Endothelial cell (in vitro differentiated cells): ENCODE measurements at places on chromosomes 2 and 18.
A peak's percentile ranks its signal among the peaks of the same experiment; 100 is the strongest.

DNA sequence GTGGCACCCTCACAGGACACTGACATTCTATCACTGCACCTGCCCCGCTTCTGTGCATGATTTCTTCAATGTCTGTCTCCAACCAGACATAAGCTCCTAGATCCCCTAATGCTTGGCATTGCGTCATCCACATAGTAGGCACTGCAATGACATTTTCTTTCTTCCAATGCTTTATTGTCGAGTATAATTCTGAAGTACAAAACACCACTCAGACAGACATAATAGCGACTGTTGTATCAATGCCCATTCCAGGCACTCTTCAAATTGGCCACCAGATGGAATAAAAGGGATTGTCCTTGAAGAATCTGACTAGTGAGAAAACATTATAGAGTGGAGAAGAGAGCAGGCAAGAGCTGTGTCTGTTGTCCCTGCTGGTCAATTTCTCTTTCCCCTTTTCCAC, 89.0 kb downstream of the LPIN1 start:
- DNase-seq = no peak

DNA sequence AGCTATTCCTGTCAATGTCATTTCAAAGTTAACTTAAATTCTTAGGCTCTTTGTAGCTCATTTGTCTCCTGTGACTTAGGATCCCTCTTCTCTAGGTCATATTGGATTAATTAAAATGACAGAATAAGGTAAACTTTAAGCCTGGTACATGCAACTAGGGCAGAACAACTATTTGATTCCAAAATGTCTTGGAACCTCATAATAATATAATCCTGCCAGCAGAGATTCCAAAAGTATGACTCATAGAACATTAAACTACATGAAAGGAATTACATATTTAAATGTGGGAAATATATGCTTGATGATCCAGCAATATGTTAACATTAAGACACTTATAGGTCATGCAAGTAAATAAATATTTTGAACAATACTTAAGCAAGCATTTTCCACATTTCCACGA, 63.3 kb downstream of the COL3A1 start:
- no peak for DNase-seq

- DNase-seq = no peak
Measured at GRCh38 chr2:134365356-134365755, 111.5 kb downstream of the MGAT5 start.

GRCh38 chr2:241560883-241561474, 2.4 kb downstream of the BOK start:
- DNase-seq = no peak

GRCh38 chr2:63734510-63734909, 107.2 kb upstream of the UGP2 start:
- no peak for DNase-seq

GRCh38 chr2:19895535-19895934, 6.2 kb downstream of the TTC32 start:
- no peak for DNase-seq

DNA sequence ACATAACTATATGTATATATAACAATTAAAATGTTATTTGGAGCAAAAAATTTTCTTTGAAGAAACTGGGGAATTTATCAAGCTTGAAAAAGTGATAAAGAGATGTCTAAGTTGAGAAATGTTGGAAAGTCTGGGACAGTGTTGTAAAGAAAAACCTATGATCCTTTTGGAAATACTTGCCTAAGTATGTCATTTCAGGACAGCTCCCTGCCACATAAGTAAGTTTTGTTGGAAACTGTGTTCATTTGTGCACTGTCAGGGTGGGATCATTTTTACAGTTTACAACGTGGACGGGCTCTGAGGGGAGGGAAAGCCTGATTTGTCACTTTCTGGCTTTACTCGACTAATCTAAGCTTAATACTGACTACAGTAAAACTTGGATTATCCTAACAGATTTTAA, 10.4 kb upstream of the COL3A1 start:
- DNase-seq = no peak

GRCh38 chr2:46308081-46308480, 10.9 kb downstream of the EPAS1 start:
- DNase-seq = no peak

DNA sequence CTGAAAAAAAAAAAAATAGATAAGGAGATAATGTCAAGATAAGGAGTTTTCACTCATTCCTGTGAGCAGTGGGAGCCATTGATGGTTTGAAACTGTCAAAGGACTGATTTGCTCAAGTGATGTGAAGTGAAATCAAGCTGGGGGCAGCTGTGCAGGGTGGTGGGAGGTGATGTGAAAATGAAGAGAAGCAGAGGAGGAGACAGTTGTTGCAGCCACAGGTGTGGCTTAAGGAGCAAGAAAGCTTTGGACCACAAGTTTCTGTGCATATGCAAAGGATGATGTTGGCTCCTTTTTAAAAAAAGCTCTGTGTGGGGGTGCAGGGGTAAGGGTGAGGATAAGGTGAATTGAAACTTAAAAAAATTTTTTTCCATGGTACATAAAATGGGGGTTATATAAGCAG, 8.3 kb downstream of the EFR3B start:
- no peak for DNase-seq

- no peak for DNase-seq
Measured at GRCh38 chr2:16613539-16614011, 52.1 kb downstream of the CYRIA start.

DNA sequence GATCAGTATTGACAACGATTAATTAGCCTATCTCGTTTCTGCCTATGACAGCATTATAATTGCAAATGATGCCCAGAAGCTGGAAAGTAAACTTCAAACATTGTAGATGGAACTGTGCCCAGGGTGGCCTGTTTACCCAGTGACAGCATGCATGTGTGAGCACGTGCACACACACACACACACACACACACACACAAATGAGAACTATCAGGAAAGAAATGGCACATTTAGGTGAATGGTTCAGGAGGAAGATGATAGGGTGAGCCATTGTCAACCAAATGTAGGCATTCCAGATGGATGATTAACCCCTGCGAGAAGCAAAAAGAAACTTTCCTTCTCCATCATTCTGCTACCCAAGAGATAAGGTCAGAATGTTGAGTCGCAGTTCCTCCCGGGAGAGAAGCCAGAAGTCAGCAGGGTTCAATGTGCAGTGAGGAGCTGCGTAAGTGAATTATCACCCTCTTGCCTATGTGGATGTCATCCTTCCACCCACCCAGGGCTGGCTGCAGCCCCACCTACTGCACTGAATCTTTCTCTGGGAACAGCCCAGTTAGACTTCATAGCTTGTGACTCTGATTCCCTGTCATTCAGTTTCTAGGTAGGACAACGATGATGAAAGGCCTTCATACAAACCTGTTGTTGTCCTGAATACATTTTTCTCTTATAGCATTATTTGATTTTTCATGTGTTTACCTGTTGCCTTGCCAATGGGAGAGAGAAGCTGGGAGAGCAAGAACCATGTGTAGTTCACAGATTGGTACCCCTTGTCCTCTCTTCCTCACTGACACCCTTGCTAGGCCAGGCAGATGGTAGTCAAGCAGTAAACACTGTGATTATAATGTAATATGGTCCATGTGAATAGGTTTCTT, 3.5 kb upstream of the APOB start:
- no peak for DNase-seq

DNA sequence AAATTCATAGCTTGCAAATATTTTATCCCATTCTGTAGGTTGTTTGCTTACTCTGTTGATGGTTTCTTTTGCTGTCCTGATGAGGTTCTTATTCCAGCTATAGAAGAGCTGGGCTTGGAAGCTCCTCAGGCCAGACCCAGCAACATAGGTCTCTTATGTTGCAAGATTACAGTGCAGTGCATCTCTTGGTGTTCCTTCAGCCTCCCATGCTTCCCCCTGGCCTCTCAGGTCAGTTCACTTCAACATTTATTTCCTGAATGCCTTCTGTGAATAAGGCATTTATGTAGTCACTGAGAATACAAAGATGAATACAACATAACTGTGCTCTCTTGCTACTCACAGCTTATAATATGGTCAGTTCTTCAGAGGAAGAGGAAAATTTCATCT, 179.0 kb upstream of the SLC39A10 start:
- no peak for DNase-seq

GRCh38 chr2:233199870-233200269, 51.6 kb upstream of the ATG16L1 start:
- no peak for DNase-seq

GRCh38 chr18:37393945-37394609, 171.5 kb downstream of the CELF4 start:
- DNase-seq = peak; percentile 66

GRCh38 chr2:152161598-152161997, 14.0 kb downstream of the STAM2 start:
- DNase-seq = no peak

GRCh38 chr2:10338270-10339188, 35.8 kb downstream of the HPCAL1 start:
- DNase-seq = no peak

DNA sequence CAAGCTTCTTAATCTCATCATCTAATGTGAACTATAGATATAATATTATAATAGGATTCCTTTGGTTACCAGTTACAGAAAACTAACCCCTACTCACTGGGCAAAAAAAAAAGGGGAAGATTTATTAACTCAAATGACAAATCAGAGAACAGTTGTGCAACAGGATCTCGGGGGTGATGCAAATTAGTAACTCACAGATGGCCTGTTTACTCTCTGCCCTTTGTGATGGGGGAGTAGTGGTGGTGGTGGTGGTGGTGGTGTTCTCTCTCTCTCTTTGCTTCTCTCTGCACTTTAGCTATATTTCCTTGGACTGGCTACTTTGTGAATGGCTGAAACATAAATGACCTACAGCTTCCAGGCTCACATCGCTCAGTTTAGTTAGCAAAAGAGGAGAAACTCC, 59.0 kb downstream of the TMEM247 start:
- DNase-seq = no peak

- no peak for DNase-seq
Measured at GRCh38 chr2:163877316-163877715, 141.5 kb upstream of the FIGN start.

GRCh38 chr2:164438490-164439205, 182.6 kb downstream of the GRB14 start:
- DNase-seq = no peak

DNA sequence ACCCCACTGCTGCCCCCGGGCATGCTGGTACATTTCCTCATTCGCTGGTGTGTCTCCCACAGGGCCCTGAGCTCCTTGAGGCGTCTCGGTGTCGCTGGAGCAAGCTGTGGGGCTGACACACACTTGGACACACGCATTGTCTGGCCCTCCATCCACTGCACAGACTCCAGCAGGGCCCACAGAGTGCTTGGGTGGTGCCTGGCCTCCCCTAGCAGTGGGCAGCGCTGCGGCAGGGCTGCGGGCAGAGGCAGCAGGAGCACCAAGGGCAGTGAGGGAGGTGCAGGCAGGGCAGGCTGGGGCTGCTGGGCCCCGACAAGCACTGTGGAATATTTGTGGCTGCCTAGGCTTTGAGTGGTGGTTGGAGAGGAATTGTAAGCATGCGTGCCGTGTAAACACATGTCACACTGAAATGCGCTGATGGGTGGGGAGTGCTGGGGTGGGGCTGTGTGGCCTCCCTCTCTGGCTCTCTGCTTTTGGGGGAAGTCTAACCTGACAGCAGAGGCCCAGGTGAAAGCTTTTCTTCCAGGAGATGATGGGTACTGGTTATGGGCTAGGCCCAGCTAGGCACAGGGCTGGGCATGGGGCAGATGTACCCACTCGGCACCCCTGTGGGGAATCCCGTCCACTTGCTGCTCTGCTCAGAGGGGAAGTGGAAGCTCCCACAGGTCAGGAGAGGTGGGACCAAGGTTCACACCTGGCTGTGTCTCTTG, 55.5 kb upstream of the HS6ST1 start:
- no peak for DNase-seq

DNA sequence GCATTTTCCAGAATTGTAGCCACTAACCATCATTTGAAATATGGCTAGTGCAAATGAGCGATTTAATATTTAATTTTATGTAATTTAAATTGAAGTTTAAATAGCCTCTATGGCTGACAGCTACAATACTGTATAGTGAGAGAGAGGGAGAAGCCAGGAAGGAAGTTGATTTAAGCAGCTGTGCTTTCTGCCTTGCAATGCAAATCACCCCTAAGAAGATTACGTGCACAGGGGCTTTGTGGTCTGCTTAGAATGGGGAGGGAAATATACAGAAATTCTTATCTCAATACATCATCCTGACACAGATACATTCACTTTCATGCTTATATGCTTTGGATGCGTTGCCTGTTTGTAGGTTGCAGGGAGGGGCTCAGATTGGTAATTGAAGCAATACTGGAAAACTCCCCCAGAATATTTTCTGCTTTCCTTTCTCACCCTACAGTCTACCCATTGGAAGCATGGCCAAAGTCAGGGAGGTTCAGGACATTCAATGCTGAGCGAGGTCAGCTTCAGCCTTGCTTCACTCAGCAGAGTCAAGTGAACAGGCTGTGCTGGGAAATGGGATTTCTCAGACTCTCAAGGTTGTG, 674.0 kb downstream of the CNTNAP5 start:
- no peak for DNase-seq

DNA sequence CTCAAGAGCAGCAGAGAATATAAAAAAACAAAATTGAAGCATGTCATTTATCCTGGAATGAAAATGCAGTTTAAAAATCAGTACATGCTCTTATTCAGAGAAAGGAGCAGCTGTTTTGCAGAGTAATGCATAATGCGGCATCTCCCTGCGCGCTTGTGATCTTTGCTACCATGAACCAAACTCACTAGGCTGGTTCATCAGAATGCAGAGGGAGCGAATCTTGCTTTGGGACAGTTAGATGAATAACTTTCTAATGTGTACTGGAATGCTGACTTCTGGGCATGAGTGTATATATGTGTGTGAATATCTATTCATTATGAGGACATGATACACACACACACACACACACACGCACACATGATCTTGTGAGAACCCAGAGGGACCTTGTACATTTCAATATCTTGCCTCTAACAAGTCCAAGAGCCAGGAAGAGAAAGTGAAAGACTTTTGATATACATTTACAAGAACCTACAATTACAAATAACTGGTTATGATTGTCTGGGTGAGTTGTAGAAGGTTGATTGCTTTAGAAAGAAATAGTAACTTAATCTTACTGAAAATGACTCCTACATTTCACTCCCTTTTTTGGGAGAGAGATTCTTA, 54.1 kb upstream of the THOC1 start:
- DNase-seq = no peak

DNA sequence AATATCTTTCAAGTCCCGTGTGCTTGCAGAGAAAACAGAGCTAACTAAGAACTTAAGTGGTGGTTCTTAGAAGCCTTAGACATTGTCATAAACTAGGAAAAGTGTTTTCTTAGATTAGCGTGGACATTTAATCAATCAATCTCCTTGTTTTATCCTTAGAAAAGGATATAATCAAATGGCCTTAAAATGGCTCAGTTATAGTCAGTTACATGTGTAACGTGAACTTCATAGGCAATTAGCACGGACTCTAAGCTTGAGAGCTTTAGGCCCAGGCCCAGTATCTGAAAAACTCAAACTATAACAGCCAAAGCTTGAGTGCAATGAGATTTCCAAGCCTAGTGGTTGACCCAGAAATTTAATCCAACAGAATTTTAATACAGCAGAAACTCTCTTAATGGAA, 43.5 kb upstream of the SP3 start:
- DNase-seq = no peak

GRCh38 chr18:57984490-57985115, 59.4 kb upstream of the NEDD4L start:
- no peak for DNase-seq

GRCh38 chr18:47120428-47120827, 29.9 kb downstream of the HDHD2 start:
- DNase-seq = no peak

- no peak for DNase-seq
Measured at GRCh38 chr2:51335087-51336058, 303.4 kb upstream of the NRXN1 start.
